Activated naive CD4-positive, alpha-beta T cell treated with Interleukin-2 at 50 U/mL for 16 hours (primary cell): ENCODE measurements at places on chromosomes 7 and 10.

DNA sequence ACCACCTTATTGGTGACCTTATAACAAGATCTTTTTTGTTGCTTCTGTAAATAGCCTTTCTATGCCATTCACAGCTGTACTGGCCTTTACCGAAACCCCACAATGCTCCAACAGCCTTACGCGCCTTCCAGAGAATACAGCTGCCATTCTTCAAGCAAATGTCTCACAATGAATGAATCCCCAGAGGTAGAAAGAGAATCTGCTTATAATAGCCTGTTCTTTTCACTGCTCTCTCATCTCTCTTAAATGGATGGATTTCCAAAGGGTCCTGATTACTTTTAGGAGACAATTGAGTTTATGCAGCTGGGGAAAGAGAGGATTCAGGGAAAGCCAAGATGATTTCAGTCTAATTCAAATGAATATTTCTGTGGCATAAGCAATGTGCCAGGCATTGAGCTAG lies 183.1 kb upstream of the PDE1C start:
- no peak for DNase-seq

- DNase-seq: no peak
Observed at GRCh38 chr7:2069472-2069860, 163.3 kb downstream of the MAD1L1 start.

DNA sequence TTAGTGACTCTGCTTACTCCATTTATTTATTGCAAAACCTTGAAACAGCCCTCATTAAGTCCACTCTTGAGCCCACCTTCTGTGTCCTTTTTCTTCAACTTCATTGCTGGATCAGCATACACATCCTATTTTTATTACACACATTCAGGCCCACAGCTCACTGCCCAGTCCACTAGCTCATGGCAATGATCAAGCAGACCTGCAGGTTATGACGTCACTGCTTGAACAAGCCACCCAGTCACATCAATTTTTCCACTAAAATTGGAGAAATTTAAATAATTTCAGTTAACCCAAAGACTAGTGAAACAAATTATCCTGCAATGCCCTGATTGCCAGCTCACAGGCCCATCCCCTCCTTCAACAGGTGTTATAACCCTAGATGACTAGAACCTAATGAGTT lies 16.0 kb upstream of the STARD3NL start:
- DNase-seq: no peak

- no peak for DNase-seq
Observed at GRCh38 chr10:28186887-28187578, 115.8 kb downstream of the MPP7 start.

- DNase-seq: no peak
Observed at GRCh38 chr10:127525686-127526085, 23.4 kb upstream of the NPS start.

GRCh38 chr10:64394744-64395143 lies 873.5 kb downstream of the REEP3 start:
- DNase-seq: no peak

DNA sequence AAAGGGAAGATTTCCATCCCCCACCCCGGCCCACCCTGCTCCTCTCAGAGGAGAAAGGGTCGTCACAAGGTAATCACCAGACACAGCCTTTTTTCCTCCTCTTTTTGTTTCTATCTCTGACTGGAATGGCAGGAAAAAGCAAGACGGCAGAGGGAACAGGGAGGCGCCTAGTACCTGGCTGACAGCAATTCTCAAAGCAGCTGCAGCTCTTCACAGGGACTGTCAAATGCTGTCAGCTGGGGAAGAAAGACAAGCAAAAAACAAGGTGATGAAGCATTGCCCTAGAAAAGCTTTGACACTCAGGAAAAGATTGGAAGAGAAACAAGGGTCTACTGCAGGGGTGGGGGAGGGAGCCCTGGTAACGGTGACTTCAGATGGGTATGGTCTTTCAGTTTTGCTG lies 52.7 kb downstream of the GNA12 start:
- DNase-seq: no peak

DNA sequence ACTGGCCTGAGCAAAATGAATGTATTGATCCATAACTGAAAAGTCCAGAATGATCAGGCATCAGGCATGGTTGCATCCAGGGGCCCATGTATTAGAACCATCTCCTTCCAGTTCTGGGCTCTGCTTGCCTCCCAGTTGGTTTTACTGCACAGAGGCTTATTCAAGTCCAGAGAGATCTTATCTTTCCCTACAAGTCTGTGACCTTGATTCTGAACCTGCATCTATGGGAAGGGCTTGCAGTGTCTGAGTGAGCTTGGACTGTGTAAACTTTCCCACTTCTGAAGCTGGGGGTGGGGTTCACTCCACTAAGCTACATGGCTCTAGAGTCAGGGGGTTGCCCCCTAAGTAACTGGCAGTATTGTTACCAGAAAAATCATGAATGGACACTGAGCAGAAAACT lies 136.2 kb downstream of the TCF7L2 start:
- no peak for DNase-seq

- no peak for DNase-seq
Observed at GRCh38 chr10:5588603-5589002, 63.8 kb downstream of the CALML3 start.

DNA sequence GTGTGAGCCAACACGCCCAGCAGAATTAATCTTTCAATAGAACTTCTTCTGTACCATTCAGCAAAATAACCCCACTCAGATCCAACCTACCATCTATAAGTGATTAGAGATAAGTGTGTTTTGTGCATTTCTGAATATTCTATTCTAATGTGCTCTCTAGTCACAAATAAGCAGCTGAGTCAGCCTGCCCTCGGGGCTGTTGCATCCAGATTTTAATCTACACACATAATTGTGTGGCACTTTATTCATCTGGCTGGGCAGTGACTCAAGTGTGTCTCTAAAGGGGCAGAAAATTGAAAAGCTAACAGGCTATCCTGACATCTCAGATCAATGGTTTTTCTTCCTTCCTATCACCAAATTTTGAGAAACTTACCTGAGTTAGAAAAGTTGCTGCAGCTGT lies 60.3 kb downstream of the PRR15 start:
- DNase-seq: no peak

DNA sequence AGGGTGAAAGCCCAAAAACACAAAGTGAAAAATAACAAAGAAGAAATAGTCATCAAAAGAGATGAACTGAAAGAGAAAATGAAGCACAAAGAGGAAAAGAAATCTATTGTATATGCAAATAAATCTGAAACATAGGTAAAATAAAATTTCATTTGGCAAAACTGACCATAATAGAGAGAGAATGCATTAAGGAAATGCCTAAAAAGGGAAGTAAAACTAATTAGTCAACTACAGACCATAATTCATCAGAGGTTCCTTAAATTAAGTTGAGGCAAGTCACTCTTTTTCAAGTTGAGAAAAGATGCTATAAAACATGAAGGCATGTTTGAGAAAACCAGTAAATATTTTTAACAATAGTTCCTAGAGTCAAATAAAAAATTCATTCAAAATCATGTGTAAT lies 233.3 kb downstream of the LRRN3 start:
- no peak for DNase-seq

- no peak for DNase-seq
Observed at GRCh38 chr7:95951997-95952795, 179.8 kb downstream of the DYNC1I1 start.

GRCh38 chr7:50182759-50183158 lies 89.7 kb upstream of the ZPBP start:
- no peak for DNase-seq

DNA sequence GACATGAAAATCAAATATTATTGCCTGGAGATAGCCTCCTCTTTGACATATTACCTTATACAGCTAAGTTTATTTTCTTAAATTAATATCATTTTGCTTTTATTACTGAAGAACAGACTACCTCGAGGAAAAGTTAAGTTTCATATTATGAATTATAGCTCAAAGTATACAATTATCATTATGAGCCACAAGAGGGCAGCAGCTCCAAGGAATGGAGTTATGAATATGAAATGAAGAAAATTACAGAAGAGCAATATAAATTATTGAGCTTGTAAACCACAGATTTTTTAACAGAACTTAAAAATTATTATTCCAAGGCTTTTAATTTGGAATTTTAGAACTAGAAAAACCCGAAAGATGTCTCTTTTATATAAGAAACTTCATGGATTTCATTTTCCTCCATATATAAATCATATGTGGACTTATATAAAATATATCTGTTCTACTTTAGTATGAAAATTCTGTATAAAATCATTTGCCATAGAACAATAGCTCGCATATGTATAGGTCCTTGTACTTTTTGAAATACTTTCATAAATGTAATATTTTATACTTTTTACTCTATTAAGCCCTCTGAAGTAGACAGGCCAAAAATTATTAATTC lies 40.1 kb downstream of the IQUB start:
- DNase-seq: peak; percentile 8

- no peak for DNase-seq
Observed at GRCh38 chr10:48684792-48685623, at the start of gene WDFY4. Gene WDFY4 (plus strand): TSS chr10:48684873. CDS start chr10:48709733, 24,860 bp downstream.

DNA sequence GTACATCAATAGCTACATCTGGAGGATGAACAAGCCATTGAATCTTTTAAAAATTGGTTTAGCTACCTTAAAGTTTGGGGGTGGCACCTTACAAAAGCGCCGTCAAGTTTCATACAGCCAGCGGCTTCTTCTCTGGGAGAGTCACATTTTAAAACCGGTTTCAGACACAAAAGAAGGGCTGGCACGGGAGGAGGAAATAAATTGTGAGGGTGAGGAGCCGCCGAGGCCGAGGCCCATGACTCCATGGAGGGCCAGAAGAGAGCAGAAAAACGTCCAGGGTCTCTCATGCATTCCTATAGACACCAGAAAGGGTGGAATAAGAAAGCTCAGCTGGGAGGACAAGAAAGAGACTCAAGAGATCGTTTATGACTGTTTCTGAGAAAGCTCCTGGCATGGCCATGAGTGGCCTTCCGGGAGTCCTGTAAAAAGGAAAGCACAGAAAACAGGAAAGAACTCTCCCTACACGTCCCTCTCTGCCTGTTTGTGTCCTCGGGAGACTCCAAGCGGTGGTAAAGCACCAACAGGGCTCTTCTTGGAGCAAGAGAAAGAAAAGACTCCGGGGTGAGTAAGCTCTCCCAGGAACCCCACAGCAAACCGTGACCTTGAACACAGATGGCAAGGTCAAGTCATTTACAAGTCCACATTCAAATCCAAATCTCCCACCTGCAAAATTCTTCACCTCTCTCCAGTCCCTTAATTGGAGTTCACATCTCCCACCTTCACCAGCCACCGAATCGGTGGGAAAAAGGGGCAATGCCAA lies 1.8 kb downstream of the FRAT2 start:
- DNase-seq: no peak

- no peak for DNase-seq
Observed at GRCh38 chr7:1638215-1638661, 31.8 kb upstream of the ELFN1 start.

GRCh38 chr10:132465193-132465888 lies 68.3 kb downstream of the PWWP2B start:
- no peak for DNase-seq

DNA sequence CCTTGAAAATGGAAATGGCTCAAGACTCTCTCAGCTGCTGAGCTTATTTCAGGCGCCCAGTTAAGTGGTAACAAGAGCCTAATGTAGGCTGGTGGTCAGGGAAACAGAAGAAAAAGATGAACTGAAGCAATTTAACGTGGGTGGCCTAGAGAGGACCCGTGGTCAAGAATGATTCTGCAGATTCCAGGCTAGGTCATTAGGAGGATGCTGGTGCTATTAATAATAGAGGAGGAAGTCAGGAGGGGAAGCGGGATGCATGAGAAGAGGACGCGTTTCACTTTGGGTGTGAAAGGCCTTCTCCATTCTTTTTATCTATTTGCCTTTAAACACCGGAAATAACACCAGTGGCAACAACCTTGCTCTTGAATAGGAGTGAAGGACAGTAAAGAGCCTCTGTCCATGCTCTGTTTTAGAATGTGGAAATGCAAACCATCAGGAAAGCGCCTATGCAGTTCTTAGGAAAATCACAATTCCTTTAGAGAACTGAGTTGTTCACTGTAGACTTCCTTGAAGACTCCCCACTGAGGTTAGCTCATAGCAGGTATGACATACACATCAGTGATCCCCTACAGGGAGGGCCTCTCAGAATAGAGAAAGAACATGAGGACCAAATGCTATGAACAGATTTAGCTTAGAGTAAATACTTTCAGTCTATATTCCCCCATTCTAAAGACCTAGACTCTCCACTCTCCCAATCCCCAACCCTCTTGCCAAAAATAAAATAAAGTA lies 8.6 kb downstream of the LIPA start:
- no peak for DNase-seq

GRCh38 chr7:51611937-51612336 lies 295.3 kb upstream of the COBL start:
- no peak for DNase-seq

GRCh38 chr7:106219170-106219569 lies 65.6 kb downstream of the NAMPT start:
- no peak for DNase-seq

GRCh38 chr7:158033196-158033595 lies 554.4 kb downstream of the PTPRN2 start:
- no peak for DNase-seq

DNA sequence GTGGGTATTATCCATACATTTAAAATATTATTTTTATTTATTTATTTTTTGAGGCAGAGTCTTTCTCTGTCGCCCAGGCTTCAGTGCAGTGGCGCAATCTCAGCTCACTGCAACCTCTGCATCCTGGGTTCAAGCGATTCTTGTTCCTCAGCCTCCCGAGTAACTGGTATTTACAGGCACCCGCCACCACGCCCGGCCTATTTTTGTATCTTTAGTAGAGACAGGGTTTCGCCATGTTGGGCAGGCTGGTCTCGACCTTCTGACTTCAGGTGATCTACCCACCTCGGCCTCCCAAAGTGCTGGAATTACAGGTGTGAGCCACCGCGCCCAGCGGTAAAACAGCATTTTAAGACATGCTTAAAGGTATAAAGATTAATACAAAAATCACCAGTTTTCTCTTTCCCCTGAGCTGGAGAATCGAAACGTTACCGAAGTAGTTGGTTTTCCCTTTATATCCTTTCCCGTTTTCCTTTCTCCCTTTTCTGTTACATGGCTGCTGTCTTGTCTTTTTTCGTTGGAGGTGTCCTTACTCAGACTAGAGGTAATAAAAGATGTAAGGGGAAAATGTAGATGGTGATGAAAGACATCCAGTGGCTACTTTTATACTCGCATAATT lies 1.7 kb downstream of the ARL5B start:
- DNase-seq: no peak

GRCh38 chr7:46685051-46685450 lies 764.0 kb upstream of the IGFBP3 start:
- DNase-seq: no peak

GRCh38 chr7:46900312-46901263 lies 681.3 kb downstream of the TNS3 start:
- DNase-seq: no peak
